ENCODE measurements at places on chromosomes 2 and 18.

- DNase-seq: no peak
Measured at GRCh38 chr2:190713471-190713870, 64.6 kb downstream of the NAB1 start.

GRCh38 chr2:131034122-131035051, 58.9 kb downstream of the FAM168B start:
- no peak for DNase-seq

GRCh38 chr2:6073191-6074088, 381.3 kb downstream of the SOX11 start:
- DNase-seq: no peak

DNA sequence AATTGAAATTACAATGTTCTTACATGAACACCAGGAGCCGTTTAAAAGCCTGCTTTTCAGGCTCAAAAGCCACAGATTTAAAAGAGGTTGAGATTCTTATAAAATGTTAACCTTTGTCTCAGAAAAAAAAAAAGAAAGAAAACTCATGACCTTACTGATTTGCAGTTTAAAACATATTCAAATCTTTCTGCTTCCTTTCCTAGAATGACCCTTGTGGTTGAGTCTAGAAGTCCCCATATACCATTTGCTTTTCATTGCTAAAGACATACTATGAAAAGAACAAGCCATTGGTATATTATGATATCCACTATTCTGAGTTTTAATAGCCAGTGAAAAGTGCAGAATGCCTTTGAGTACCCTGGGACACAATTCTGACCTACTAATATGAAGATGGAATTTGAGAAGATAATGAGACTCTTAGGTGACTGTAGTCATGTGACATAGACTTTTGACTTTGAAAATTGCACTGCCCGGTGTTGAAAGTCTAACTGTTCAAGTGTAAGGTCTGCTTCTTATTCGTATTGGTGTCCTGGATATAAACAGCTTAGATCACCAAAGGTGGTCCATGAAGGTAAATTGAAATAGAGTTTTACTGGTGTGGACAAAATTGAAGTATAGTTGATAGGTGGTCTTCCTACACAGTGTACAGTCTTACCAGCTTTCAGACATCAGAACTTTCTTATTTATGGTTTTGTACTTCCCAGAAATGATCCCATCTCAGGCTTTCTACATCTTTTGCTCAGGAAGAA, 117.0 kb downstream of the DOCK10 start:
- no peak for DNase-seq

- no peak for DNase-seq
Measured at GRCh38 chr18:31585991-31586390, 5.7 kb upstream of the TTR start.

DNA sequence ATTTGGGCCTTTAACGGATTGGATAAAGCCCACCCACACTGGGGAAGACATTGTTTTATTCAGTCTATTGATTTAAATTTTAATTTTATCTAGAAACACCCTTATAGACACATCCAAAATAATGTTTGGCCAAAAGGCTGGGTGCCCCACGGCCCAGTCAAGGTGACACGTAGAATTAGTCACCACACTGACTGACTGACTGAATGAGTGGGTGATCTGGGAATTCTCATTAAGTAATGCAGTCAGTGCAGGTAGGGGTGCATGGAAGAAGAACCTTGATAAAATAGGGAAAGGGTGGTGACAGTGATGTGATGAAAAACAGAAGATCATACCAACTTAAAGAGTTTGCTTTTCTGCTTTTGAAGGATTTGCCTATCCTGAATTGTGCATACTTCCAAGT, 554.8 kb downstream of the DCC start:
- DNase-seq: no peak

- DNase-seq: no peak
Measured at GRCh38 chr2:128440666-128441340, 122.1 kb upstream of the HS6ST1 start.

GRCh38 chr18:35437836-35438235, 59.9 kb downstream of the INO80C start:
- DNase-seq: no peak

Data from mucosa of descending colon (tissue), 3 donors.